ENCODE measurements at places on chromosomes 2 and 18.

- peak; percentile 28 for DNase-seq
Measured at GRCh38 chr2:30398084-30398873, 48.8 kb upstream of the LCLAT1 start.

DNA sequence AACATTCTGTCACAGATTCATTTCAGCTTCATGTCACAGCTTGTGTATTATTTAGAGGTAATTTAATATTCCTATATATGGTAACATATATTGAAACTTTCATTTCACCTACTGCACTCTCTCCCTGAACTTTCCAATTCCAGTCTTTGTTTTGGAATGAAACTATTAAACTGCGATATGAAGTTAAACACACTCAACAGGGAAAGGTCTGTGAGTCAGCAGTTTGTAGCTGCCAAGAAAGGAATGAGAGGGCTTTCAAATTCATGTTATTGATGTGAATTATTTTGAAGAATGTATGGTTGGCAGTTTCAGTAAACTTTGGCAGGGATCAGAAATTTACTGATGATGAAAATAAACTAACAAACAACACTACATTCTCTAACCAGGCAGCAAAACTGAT is 148.3 kb downstream of the HNMT start:
- DNase-seq: peak; percentile 44

DNA sequence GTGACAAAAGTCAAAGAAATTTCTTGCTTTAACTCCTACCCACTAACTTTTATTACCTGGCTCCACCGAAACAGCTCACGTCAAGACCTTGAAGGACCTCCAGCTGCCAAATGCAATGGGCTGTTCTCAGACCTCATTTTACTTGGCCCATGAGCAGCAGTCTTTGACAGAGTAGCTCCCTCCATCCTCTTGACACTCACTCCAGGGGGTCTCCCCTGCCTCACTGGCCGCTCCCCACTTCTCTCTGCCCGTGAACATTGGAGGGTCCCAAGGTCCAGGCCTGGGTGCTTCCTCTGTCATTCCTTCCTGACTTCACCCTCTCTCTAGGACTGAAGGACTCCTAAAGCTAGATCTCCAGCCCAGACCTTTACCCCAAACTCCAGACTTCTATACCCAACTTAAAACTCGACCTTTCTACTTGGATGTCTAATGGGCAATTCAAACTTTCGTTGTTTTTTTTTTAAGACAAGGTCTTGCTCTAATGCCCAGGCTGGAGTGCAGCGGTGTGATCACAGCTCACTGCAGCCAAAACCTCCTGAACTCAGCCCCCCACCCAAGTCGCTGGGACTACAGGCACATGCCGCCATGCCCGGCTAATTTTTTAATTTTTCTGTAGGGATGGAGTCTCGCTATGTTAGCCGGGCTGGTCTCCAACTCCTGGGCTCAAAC is 92.9 kb upstream of the ST3GAL5 start:
- no peak for DNase-seq

DNA sequence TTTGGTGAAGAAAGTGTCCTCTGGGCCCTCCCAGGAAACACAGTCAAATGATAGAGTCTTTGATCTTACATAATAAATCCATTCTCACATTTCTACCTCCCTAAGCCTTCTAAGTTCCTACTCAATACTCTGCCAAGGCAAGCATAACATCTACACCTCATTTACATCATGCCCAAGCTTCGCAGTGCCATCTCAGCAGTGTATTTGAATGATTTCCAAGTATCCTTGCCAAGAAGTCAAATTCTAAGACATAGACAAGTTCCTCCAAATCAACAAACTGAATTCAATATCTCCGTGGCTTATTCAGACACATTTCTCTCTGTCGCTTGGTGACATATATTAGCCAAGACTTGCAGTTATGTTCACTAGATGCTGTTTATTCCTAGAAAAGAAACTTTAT is 8.1 kb upstream of the MLPH start:
- no peak for DNase-seq

DNA sequence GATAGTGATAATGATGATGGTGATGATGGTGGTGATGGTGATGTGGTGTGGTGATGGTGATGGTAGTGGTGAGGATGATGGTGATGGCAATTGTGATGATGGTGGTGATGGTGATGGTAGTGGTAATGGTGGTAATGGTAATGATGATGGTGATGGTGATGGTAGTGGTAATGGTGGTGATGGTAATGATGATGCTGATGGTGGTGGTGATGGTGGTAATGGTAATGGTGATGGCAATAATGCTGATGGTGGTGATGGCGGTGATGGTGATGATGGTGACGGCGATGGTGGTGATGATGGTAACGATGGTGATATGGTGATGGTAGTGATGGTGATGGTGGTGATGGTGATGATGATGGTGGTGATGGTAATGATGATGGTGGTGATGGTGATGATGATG is 45.0 kb downstream of the ALK start:
- no peak for DNase-seq

DNA sequence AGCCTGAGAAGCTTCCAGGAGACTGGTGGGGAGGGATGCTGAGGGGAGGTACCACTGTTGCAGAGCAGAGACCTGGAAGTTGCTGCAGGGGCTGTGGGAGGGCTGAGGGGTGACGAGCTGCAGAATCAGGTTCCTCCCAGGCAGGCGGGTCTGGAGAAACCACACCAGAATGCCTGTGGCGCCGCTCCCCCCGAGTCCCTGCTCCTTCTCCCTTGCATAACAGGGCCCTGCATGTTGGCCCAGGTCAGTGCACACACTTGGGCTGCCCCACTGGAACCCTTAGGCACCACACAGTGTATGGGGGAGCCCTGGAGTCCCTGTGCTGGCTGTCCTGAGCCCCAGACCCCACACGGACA is 60.4 kb downstream of the ARL4C start:
- no peak for DNase-seq

- no peak for DNase-seq
Measured at GRCh38 chr2:194696690-194697089, 960.3 kb upstream of the SLC39A10 start.

- DNase-seq: peak; percentile 25
Measured at GRCh38 chr18:3148930-3149535, 70.7 kb downstream of the MYOM1 start.

GRCh38 chr2:190277234-190278112 is 42.2 kb downstream of the HIBCH start:
- peak; percentile 36 for DNase-seq

DNA sequence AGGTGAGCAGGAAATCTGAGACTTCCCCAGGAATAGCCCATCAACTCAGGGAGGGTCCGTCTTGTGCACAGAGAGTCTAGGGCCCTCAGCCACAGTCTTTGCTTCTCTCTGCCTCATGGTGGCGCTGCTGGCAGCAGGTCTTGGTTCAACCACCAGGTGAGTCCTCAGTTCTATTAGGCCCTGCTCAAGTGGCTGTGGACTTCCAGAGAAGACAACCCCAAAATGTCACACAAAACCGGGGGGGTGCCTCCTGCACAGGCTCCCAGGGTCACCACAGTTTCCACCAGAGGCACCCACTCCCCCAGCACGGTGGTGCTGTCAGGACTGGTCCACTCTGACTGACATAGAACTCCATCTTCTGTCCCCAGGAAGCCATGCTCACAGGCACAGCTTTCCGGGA is 2.4 kb upstream of the CHRNG start:
- DNase-seq: no peak

- DNase-seq: peak; percentile 48
Measured at GRCh38 chr2:202376460-202377206, 506 bp downstream of the BMPR2 start.

GRCh38 chr2:26011990-26012856 is 21.7 kb upstream of the RAB10 start:
- DNase-seq: peak; percentile 66

DNA sequence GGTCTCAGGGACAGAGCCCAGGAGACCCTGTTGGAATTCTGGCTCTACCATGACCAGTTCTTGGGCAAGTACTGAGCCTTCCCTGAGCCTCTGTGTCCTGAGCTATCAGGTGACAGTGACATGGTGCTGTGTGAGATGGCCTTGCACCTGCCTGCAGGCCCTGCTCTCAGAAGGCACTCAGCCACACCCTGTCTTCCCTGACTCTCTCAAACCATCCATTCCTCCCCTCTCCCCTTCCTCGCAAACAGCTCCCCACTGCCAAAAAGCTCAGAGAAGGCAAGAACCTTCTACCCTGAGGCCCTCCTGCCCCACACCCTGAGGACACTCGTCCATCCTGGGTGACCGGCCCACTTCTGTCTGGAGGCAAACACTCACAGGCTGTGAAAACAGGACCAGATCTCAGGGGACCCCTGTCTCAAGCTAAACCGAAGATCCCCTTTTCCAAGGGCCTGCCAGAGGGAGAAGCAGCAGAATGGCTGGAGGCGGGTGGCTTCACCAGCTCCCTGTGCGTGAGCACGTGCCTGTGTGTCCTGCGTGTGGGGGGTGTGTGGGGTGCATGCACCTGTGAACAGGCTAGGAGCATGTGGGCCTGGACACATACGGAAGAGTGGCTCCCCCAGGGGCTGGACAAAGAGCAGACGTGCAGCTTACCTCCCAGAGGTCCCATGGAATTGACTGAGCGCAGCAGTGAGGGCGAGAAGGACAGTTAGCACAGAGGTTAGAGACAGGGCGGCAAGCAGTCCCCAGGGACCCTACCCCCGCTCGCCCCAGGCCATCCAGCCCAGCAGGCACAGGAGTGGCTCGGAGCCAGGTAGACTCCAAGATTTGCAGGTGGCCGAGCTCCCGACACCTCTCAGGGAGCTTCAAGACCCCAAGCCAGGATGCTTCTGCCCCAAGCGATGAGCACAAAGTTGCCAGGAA is 53.9 kb downstream of the BIN1 start:
- no peak for DNase-seq

GRCh38 chr2:6937157-6937556 is 19.9 kb downstream of the RNF144A start:
- DNase-seq: no peak

GRCh38 chr18:55401638-55402191 is 186.3 kb downstream of the TCF4 start:
- DNase-seq: no peak

GRCh38 chr18:67875944-67876343 is 359.4 kb upstream of the DSEL start:
- DNase-seq: no peak

GRCh38 chr2:197717863-197718262 is 12.7 kb downstream of the MARS2 start:
- no peak for DNase-seq

DNA sequence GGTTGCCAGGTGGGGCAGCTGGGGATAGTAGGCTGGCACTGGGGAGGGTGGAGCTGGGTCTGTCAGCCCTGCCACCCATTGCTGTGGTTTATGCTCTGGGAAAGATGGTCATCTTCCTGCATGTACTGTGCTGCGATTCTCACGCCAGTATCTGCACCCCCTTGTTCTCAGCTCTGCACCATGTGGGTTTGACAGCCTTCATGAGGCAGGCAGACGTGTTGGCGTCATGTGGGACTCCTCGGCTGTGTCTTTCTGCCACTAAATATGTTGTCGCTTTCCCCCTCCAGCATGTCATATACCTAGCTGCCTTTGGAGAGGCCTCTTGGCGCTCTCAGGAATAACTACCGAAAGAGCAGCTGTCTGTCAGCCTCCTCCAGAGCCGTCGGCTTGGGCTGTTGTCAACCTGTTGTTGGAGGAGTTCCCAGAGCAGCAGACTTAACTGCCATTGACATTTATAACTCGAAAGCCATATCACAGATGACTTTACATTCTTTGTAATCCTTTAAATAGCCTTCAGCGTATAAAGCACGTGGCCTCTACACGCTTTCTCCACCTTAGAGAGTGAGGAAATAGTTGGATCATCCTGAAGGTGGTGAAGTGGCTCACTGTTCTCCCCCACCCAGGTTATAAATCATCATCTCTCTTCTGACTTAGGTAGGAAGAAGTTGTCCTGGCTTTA is 80.4 kb upstream of the MGAT5 start:
- peak; percentile 79 for DNase-seq

- DNase-seq: no peak
Measured at GRCh38 chr2:231605607-231606091, 13.0 kb downstream of the TEX44 start.

DNA sequence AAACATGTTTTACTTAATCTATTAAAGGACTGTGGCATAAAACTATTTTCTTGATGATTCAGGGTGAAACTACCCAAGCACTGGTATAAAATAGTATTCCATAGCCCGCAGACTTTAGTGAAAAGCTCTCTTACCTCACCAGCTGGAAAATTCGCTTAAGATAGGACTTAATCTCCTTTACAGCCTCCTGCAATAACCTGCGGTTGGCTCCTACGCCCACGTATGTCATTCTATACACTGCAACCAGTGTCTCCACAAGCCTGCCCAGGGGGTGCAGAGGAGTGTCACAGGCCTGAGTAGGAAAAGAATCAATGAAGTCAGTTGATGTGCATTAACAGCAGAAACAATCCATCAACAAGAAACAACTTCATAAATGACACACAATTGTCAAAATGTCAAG is 11.3 kb upstream of the MPP4 start:
- no peak for DNase-seq

- DNase-seq: no peak
Measured at GRCh38 chr2:16254356-16254965, 314.1 kb downstream of the MYCN start.

- peak; percentile 6 for DNase-seq
Measured at GRCh38 chr2:40584432-40584831, 132.5 kb upstream of the SLC8A1 start.

DNA sequence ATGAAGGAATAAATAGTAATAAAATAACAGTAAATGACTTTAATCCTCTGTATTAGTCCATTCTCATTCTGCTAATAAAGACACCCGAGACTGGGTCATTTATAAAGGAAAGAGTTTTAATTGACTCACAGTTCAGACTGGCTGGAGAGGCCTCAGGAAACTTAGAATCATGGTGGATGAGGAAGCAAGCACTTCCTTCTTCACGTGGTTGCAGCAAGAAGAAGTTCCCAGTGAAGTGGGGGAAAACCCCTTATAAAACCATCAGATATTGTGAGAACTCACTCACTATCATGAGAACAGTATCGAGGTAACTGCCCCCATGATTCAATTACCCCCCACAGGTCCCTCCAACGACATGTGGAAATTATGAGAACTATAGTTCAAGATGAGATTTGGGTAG is 727.9 kb upstream of the LINC00305 start:
- no peak for DNase-seq

GRCh38 chr2:19362755-19363473 is 4.5 kb upstream of the OSR1 start:
- peak; percentile 73 for DNase-seq

- DNase-seq: no peak
Measured at GRCh38 chr2:152465541-152465940, 130.6 kb downstream of the FMNL2 start.

- no peak for DNase-seq
Measured at GRCh38 chr2:50597206-50597605, 434.7 kb downstream of the NRXN1 start.

DNA sequence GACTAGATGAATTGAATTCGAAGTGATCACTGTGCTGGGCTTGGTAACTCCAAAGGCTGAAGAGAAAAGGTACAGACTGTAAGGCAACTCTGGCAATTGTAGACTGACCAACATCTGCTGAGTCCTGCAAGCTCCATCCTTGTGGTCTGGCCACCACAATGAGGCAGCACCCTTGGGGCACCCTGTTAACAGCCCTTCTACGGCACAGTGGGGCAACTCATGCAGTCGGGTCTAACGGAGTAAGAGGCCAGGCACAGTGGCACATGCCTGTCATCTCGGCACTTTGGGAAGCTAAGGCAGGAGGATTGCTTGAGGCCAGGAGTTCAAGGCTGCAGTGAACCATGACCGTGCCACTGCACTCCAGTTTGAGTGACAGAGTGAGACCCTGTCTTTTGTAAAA is 126.8 kb downstream of the ZAP70 start:
- no peak for DNase-seq

Data from foreskin keratinocyte (primary cell).